ENCODE measurements at places on chromosomes 2 and 18.

- DNase-seq, result no peak
- H3K27ac ChIP-seq, result no peak overlapping the region
- H3K36me3 ChIP-seq, result no peaks in the 10 kb centered on the region
- no peaks in the 10 kb centered on the region for H3K4me1 ChIP-seq
- no peaks in the 10 kb centered on the region for H3K27me3 ChIP-seq
- H3K4me3 ChIP-seq, result no peak overlapping the region
Observed at GRCh38 chr2:180553094-180553715, 427.2 kb upstream of the UBE2E3 start.

DNA sequence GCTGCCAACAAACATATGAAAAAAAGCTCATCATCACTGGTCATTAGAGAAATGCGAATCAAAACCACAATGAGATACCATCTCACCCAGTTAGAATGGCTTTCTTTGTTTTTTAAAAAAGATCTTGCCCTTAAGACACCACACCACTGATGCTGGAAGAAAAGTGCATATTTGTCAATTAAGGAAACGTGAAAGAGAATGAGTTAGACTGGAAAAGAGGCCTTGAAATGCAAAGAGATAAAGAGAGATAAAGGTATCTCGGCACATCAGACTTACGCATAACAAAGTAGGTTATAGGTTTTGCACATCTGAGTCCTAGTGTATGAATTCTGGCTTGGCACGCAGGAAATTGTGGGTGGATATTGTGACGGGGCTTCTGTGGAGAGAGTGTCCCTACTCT, 149.5 kb downstream of the MTX2 start:
- no peak overlapping the region for H3K27ac ChIP-seq
- H3K4me3 ChIP-seq, result no peak overlapping the region
- peaks cover 11% of the 10 kb centered on the region for H3K4me1 ChIP-seq
- no peaks in the 10 kb centered on the region for H3K36me3 ChIP-seq

DNA sequence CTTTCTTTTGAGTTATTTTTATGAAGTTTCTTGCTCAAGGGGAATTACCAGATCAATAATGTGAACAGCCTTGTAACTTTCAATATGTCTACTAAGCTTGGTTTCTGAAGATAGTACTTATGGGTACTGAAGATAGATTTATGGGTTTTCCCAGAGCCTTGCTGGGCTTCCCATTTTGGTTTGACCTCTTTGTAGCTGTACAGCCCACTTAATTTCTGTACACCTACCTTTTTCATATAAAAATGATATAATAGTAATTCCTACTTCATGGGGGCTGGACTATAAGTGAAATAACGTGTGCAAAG, 22.2 kb downstream of the IL1R2 start:
- no peak for DNase-seq
- H3K27me3 ChIP-seq, result no peaks in the 10 kb centered on the region
- no peaks in the 10 kb centered on the region for H3K36me3 ChIP-seq
- H3K27ac ChIP-seq, result no peak overlapping the region
- no peaks in the 10 kb centered on the region for H3K4me1 ChIP-seq
- H3K4me3 ChIP-seq, result no peak overlapping the region

DNA sequence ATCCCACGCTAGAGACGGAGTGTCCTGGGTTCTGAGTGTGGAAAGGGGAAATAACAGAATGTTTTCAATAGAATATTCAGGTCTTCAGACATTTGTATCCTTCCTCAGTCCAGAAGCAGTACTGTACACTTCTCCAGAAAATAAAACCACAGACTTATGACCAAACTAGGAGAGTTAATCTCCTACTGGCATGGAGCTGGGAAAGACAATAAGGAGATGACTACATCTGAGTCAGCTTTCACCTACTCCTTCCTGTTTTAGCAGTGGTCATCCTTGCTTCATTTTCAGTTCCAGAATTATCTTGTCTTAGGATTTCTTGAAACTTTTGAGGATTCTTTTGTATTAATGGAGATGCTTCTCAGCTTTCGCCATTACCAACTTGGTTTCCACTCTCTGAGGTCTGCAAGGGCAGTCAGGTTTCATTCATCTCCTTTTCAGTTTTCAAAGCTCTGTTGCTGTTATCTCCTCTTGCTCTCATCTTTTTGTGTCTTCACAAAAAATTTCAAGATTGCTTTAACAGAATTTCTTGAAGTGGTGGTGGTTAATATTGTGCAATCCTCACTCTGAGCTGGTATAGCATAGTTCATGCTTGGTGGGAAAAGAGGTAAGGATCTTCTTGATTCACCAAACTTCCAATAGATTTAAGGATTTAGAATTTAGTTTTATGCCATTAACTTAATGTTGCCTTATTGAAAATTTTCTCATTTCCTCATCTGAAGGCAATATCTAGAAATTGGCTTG, 23.7 kb upstream of the NR4A2 start:
- no peak overlapping the region for H3K27ac ChIP-seq
- no peaks in the 10 kb centered on the region for H3K4me1 ChIP-seq

DNA sequence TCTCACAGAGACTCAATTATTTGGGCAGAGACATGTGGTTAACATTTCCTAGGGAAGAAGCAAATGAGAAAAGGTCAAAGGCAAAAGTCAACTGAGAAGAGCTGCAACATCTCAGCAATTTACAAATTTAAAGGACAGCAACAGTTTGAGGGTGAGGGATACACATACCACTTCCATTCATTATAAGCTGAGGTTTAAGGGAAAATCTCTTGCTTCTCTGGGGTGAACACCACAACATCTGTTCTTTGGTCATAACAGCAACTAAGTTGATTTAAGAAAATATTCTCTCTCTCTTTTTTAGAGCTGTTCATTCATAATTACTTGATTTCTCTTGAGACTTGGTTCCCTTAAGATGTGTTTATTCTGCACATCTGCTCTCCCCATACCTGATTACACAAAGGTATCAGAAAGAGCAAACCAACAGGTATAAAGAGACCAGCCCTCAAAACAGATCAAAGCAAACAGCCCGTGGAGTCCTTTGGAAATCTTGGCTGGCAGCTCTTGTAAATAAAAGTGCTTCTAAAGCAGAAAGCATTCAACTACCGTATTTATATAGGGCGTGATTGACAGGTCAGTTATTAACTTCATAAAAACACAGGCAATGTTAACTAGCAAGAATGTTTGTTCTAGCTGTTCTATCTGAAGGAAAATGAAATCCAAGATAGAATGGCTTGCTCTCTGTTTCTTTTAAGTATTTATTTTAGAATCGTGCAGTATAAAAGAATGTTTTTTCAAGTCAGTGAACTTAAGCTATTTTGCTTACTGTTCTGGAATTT, 132.8 kb downstream of the THADA start:
- peaks cover 85% of the 10 kb centered on the region for H3K4me1 ChIP-seq
- no peaks in the 10 kb centered on the region for H3K27me3 ChIP-seq
- no peaks in the 10 kb centered on the region for H3K36me3 ChIP-seq
- no peak overlapping the region for H3K4me3 ChIP-seq
- no peak for DNase-seq
- H3K27ac ChIP-seq, result peak overlapping the region; percentile 75

GRCh38 chr2:225598426-225598825, 198.9 kb downstream of the NYAP2 start:
- no peaks in the 10 kb centered on the region for H3K4me1 ChIP-seq
- DNase-seq, result no peak
- no peak overlapping the region for H3K4me3 ChIP-seq
- H3K27me3 ChIP-seq, result no peaks in the 10 kb centered on the region
- no peaks in the 10 kb centered on the region for H3K36me3 ChIP-seq

DNA sequence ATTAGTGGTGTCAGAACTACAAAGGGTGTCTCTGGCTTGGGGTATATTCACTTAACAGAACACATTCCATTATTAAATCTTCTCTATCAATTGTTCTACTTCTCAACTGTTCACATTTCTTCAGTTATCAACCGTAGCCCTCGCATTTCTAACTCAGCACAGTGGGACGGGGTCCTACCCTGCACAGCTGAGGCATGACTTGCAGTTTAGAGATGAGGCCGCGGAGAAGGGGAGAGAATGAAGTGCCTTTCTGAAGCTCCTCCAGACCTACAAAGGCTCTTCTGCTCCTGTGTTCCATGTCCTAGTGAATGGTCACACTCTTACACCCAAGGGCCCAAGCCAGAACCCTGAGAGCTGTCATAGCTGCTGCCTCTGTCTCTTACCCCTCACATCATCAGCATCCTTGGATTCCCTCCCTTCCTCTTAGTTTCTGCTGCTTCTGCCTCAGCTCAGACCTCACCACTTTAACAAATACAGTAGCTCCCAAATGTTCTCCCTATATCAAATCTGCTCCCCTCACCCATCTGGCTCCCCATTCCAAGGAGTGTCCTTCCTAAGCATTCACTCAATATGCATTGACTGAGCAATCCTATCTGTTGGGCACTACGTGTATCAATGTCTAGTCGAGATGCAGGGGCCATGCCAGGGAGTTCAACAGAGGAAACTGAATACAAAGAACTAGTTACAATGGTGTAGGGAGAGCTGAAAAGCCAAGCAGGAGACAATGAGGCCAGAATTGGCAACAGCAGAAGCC, 34.3 kb upstream of the MRPL19 start:
- no peak overlapping the region for H3K4me3 ChIP-seq
- no peak for DNase-seq
- peaks cover 21% of the 10 kb centered on the region for H3K27me3 ChIP-seq
- no peaks in the 10 kb centered on the region for H3K36me3 ChIP-seq

DNA sequence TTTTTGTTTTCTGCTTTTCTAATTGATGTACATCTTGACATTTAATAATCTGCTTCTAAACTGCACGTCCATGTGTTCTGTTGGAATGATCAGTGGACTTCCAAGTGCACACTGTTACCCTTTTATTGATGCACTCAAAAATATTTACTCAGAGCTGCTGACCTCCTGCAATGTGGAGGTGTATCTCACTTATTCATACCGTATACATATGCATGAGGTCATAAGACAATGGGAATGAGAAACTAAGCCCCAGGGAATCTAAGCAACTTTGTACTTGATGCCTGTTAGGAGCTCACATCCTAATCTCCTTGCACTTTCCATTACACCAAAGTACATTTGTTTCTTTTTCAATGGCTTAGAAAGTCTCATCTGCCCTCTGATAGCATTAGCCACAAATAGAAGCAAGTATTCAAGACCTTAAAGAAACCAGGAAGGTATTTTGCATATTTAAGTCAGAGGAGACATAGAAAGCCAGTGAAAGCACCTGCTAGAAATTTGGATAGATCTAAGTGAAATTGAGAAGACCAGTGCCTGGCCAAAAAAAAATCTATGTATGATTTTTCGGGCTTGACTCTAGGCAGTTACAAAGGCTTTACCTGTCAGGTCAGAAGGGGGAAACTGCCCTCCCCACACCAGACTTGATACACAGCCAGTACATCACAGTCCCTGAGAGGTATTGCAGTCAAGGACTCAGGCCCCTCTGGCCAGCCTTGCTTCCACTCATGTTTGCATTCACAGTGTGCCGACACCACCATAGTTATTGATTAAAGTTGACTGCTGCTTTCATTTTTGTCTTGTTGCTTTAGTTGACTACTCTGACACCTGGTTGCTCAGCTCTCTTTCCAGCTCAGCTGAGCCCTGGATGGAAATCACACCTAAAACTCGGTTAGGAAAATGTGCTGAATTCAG, 391.7 kb upstream of the CYRIA start:
- H3K27me3 ChIP-seq, result no peaks in the 10 kb centered on the region
- no peak for DNase-seq
- H3K36me3 ChIP-seq, result no peaks in the 10 kb centered on the region
- H3K4me1 ChIP-seq, result no peaks in the 10 kb centered on the region
- no peak overlapping the region for H3K4me3 ChIP-seq
- no peak overlapping the region for H3K27ac ChIP-seq

- peaks cover 11% of the 10 kb centered on the region for H3K4me1 ChIP-seq
Observed at GRCh38 chr18:3498698-3499471, 48.9 kb downstream of the TGIF1 start.

DNA sequence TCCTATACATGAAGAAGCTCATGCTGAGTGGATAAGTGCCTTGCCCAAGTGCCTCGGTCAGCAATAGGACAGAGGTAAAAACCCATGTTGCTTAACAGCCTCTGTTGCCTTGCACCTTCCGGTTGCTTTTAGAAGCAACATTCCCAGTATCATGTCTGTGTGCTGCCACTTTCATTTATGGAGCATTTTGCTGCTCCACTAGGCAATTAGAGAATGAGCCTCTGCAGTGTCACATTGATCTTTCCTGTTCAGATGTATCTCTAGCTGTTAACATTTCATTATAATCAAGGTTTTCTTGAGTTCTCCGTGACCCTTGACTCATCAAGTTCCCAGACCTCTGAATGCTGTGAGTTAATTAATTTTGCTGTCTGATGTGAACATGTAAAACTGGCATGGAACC, 134.5 kb upstream of the EPB41L3 start:
- H3K27me3 ChIP-seq, result no peaks in the 10 kb centered on the region
- no peaks in the 10 kb centered on the region for H3K36me3 ChIP-seq
- H3K27ac ChIP-seq, result no peak overlapping the region
- H3K4me3 ChIP-seq, result no peak overlapping the region

GRCh38 chr2:143875295-143876233, 644.4 kb downstream of the ZEB2 start:
- no peaks in the 10 kb centered on the region for H3K4me1 ChIP-seq
- H3K4me3 ChIP-seq, result no peak overlapping the region
- H3K36me3 ChIP-seq, result no peaks in the 10 kb centered on the region
- no peak for DNase-seq
- H3K27me3 ChIP-seq, result no peaks in the 10 kb centered on the region
- no peak overlapping the region for H3K27ac ChIP-seq

- H3K4me1 ChIP-seq, result no peaks in the 10 kb centered on the region
- H3K36me3 ChIP-seq, result no peaks in the 10 kb centered on the region
- no peaks in the 10 kb centered on the region for H3K27me3 ChIP-seq
Observed at GRCh38 chr2:30932870-30933269, 125.6 kb upstream of the CAPN13 start.

GRCh38 chr2:188404341-188405004, 112.8 kb downstream of the GULP1 start:
- H3K27me3 ChIP-seq, result no peaks in the 10 kb centered on the region
- H3K4me1 ChIP-seq, result no peaks in the 10 kb centered on the region
- no peak overlapping the region for H3K27ac ChIP-seq
- no peaks in the 10 kb centered on the region for H3K36me3 ChIP-seq

GRCh38 chr2:3277050-3277747, 100.4 kb downstream of the EIPR1 start:
- DNase-seq, result no peak
- H3K27ac ChIP-seq, result no peak overlapping the region
- no peaks in the 10 kb centered on the region for H3K36me3 ChIP-seq
- no peaks in the 10 kb centered on the region for H3K27me3 ChIP-seq
- H3K4me1 ChIP-seq, result no peaks in the 10 kb centered on the region

DNA sequence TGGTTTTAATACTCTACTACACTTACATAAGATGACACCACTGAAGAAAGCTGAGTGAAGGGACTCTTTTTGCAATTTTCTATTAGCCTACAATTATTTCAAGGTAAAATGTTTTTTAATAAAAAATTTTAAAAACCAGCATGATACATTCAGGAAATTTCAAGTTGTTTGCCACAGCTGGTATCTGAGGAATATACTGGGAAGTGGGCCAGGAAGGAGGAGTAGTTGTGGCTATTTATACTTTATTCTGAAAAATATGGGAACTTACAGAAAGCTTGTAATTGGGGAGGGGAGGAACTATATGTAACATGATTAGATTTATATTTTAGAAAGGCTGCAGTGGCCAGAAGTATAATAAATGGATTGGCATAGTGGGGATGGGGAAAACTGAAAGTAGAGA, 40.8 kb downstream of the WDR35 start:
- peaks cover 4% of the 10 kb centered on the region for H3K4me1 ChIP-seq
- no peaks in the 10 kb centered on the region for H3K27me3 ChIP-seq
- no peak overlapping the region for H3K4me3 ChIP-seq

Data from tibial artery (tissue), 4 donors.